ENCODE measurements at places on chromosomes 16 and 17.

DNA sequence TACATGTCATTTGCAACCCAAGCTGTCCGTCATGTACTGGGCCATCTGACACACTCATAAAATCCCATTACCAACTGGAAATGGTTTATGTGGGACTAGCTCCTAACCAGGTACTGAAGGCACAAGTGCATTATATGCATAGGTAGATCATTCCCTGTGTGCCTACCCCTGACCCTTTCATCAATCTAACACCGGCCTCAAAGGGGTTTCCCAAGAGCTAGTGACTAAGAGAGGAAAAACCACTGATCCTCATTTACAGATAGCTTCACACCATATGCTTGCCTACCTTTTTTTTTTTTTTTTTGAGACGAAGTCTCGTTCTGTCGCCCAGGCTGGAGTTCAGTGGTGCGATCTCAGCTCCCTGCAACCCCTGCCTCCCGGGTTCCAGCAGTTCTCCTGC is 449.8 kb downstream of the SLC39A11 start:
- DNase-seq, result no peak

DNA sequence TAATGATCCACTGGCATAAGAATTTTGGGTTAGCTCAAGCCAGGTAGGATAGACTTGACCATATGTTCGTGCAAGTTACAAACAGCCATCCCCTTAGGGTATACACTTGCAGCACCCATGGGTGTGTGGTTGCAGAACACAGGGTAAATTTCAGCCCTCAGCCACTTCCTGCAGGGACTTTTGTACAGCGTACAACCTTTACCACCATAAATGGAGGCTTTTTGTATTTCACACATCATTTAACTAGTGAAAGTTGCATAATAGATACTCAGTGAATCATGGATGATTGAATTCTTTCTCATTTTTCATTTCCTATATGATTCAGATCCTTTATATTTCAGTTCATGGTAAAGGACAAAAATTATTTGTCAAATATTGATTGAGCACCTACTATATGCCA is 473.9 kb downstream of the CDH13 start:
- no peak for DNase-seq

DNA sequence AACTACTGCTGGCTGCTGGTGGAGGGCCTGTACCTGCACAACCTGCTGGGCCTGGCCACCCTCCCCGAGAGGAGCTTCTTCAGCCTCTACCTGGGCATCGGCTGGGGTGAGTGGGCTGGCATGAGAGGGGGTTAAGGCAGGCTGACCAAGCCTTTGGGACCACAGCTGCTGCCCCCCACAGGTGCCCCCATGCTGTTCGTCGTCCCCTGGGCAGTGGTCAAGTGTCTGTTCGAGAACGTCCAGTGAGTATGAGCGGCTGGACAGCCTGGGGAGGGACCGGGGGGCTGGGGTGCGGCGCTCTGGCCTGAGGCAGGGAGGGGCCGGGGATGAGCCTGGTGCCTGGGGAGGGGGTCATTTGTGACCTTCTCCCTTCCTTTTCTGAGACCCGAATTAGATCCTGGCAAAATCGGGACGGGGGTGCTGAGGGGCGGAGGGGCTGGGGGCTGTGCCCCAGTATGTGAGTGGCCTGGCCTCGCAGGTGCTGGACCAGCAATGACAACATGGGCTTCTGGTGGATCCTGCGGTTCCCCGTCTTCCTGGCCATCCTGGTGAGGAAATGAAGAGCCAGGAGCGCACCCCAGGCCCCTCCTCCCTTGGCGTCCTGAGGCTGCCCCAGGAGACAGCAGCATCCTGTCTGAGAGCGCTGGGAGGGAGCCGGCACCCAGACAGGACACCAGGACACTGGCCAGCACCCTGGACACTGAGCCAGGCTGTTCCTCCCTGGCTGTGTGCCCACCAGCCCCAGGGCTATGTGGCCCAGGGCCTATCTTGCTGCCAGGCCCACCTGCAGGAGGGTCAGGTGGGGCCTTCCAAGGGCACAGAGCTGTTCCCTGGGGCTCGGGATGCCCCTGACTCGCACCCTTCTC is 8.0 kb downstream of the GCGR start:
- no peak for DNase-seq

GRCh38 chr16:29825145-29826044 is 5.1 kb downstream of the MVP start:
- no peak for DNase-seq

DNA sequence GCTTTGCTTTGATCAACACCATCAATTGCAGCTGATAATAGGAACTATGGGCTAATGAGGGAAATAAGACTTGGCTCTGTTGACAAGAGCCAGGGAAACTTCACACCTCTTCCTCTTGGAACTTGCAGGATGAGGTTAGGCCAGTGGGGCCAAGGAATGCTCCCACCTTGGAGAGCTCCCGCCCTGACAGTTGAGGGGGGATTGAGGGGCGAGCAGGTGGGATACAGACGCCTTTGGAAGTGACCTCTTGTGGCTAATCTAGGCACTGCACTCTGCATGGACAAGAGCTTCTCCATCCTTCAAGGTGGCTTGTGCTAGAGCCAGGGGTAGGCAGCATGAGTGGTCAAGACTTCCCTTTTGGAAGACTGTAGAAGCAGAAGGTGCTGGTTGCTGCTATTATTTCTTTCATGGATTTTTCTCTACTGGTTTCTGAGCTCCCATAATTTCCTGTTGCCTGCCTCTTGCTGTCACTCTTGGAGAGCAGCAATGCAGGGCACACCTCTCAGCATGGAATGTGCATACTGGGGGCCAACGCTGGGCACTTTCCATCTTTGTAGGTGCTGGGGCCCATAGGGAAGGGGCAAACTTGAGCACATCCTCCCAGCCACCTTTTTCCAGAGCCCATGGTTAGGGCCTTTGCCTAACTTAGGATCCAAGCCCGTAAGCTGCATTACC is 2.3 kb upstream of the PHF12 start:
- peak; percentile 28 for DNase-seq

- no peak for DNase-seq
Measured at GRCh38 chr16:70269471-70269870, 17.7 kb upstream of the EXOSC6 start.

GRCh38 chr16:4314532-4315185 is 1.2 kb upstream of the GLIS2 start:
- DNase-seq, result no peak

DNA sequence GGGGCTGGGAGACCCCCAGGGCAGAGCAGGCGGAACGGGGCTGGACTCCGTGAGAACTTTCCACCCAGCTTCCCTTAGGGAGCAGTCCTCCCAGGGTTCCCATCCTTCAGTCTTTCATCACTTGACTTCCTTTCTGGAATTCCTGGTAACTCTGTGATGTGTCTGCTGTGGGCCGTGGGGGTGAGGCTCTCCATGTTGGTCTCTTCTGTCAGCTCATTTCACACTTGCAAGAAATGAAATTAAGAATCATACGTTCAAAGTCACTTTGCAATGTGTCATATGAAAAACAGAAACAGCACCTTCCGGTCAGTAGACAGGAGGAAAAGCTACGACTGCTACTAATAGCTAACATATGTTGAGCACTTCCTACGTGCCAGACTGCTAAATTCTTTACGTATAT is 5.4 kb upstream of the BBS2 start:
- no peak for DNase-seq

GRCh38 chr17:79844869-79845600 is 5.8 kb upstream of the CBX4 start:
- DNase-seq, result peak; percentile 71

DNA sequence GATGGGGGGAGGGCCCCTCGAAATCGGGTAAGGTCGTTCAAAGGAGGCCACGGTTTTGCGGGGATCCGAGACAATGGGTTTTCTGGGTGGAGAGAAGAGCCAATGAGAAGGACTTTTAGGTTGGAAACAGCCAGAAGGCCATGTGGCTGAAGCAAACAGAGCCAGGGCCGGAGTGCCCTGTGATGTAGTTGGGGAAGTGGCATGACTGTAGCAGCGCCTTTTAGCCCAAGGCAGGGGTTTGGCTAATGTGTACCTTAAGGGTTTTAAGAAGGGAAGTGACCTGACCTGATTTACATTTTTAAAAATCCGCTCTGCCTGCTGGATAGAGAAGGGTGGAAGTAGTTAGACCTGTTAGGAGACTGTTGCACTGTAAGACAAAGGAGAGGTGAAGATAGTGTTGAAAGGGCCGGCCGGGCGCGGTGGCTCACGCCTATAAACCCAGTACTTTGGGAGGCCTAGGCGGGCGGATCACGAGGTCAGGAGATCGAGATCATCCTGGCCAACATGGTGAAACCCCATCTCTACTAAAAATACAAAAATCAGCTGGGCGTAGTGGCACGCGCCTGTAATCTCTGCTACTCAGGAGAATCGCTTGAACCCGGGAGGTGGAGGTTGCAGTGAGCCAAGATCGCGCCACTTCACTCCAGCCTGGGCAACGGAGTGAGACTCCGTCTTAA is 1.0 kb downstream of the LYRM1 start:
- peak; percentile 32 for DNase-seq

GRCh38 chr16:27595475-27595874 is 45.5 kb downstream of the KATNIP start:
- DNase-seq, result no peak

Measured in NCI-H1436 (cell line).